ENCODE measurements at places on chromosomes 7 and 10. TPM values are rescaled to one million over a fixed set of nuclear protein-coding genes. Genes with fewer than 3 reads are reported as not detected.

CCNJ gene
- 25.7 TPM for total RNA-seq

PRPS1L1 gene
- not detected for total RNA-seq

STK31 gene
- total RNA-seq: 0.30 TPM

FAM24B gene
- 5.3 TPM for total RNA-seq

GARIN1A gene
- not detected for total RNA-seq

PLEKHA8 gene
- total RNA-seq: 38.6 TPM

NPTX2 gene
- 17.0 TPM for total RNA-seq

ACBD7 gene
- 12.5 TPM for total RNA-seq

RFC2 gene
- total RNA-seq: 79.4 TPM

ZNF804B gene
- not detected for total RNA-seq

NPFFR1 gene
- 0.05 TPM for total RNA-seq

CLEC5A gene
- total RNA-seq: not detected

ATP6V0A4 gene
- 1.3 TPM for total RNA-seq

NODAL gene
- total RNA-seq: 41.1 TPM

TDRD1 gene
- 0.57 TPM for total RNA-seq

CSGALNACT2 gene
- total RNA-seq: 5.1 TPM

LIPF gene
- not detected for total RNA-seq

SH3PXD2A gene
- total RNA-seq: 17.4 TPM

PIP gene
- not detected for total RNA-seq

SPDYE1 gene
- total RNA-seq: not detected

NACAD gene
- 6.0 TPM for total RNA-seq

PTPN20 gene
- total RNA-seq: 0.96 TPM

Data from WTC11 (cell line).